ENCODE measurements at places on chromosomes 1 and 21.

DNA sequence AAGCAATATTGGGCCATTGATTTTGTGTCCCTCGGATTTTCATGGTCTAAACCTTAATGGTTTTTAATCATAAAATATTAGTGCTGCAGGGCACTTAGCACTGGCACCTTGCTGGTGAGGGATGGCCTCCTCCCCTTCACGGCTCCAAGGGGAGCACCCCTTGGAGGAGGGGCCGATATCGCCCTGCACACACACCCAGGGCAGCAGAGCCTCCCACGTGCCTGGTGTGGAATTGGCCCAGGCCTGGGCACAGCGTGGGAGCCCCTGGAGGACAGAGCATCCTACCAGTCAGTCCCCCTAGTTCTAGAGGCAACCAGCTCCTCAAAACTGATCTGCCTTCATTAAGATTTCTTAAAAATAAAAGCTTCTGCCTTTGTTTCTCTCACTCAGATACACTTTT lies 90.7 kb upstream of the CSF3R start:
- no peak overlapping the region for H3K27ac ChIP-seq
- no peaks in the 10 kb centered on the region for H3K36me3 ChIP-seq
- H3K4me1 ChIP-seq = peaks cover 28% of the 10 kb centered on the region
- H3K27me3 ChIP-seq = peaks cover 35% of the 10 kb centered on the region

DNA sequence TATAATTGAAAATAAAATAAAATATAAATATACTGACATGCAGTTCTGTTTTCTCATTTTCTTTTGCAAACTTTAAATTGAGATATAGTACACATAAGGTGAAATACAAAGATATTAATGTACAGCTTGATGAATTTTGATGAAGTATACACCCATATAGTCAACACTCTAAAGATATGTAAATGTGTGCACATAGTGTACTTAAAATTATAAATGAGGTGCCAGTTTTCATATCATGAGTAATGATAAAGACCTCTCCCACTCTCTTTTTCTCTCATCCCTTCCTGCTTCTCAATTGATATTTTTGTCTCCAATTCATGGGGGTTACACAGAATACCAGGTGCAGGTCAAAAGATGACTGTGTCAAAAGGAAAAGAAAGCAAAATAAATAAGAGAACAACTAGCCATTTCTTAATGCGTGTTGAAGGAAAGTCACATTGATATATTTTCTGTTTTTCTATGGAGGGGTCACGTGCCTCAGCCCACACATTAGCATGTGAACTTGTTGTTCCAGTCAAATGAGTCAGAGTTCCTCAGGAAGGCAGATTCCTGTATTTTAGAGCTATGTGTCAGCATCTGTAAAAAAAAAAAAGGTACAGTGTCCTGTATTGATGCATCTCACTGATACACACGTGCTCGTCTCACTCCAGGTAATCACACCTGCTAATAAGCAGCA lies 64.3 kb upstream of the HOOK1 start:
- peaks cover 34% of the 10 kb centered on the region for H3K4me1 ChIP-seq
- H3K27me3 ChIP-seq = no peaks in the 10 kb centered on the region
- H3K4me3 ChIP-seq = no peak overlapping the region
- H3K27ac ChIP-seq = no peak overlapping the region
- no peak for DNase-seq

- H3K27ac ChIP-seq = no peak overlapping the region
- no peak overlapping the region for H3K4me3 ChIP-seq
- DNase-seq = no peak
- H3K36me3 ChIP-seq = peaks cover 11% of the 10 kb centered on the region
- peaks cover 11% of the 10 kb centered on the region for H3K4me1 ChIP-seq
Observed at GRCh38 chr1:8911416-8912309, 33.2 kb upstream of the ENO1 start.

GRCh38 chr1:232176222-232176621 lies 453.7 kb downstream of the SIPA1L2 start:
- DNase-seq = no peak
- H3K27ac ChIP-seq = no peak overlapping the region
- H3K27me3 ChIP-seq = peaks cover 11% of the 10 kb centered on the region
- H3K4me1 ChIP-seq = peaks cover 36% of the 10 kb centered on the region
- H3K4me3 ChIP-seq = no peak overlapping the region
- no peaks in the 10 kb centered on the region for H3K36me3 ChIP-seq

GRCh38 chr21:24160528-24160927 lies 1446.8 kb downstream of the MRPL39 start:
- H3K4me3 ChIP-seq = no peak overlapping the region
- DNase-seq = no peak
- H3K4me1 ChIP-seq = no peaks in the 10 kb centered on the region
- H3K36me3 ChIP-seq = no peaks in the 10 kb centered on the region
- H3K27me3 ChIP-seq = peaks cover 2% of the 10 kb centered on the region
- no peak overlapping the region for H3K27ac ChIP-seq

DNA sequence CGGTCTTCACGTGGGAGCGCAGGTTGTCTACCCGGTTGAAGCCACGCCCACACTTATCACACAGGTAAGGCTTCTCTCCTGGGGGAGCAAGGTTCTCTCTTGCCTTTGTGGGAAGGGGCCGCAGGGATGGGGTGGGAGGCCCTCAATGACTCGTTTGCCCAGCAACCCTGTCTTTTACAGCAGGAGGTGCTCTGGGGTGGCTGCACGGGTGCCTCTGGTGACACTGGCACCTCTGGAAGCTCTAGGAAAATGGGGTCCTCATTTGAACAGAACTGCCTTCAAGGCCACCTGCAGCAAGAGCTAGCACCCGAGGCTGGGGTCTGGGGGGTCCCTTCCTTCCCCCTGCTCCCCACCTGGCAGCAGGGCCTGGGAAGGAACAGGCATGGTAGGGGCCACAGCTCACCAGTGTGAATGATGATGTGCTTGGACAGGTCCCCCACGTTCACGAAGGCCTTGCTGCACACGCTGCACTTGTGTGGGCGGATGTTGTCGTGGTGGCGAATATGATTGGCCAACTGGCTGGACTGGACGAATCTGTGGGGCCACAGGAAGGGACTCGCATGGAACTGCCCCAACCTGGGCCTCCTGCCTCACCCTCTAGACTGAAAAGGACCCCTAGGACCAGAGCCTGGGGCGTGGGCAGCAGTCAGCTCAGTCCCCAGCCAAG lies 33.1 kb downstream of the ZBTB17 start:
- no peak overlapping the region for H3K4me3 ChIP-seq
- no peaks in the 10 kb centered on the region for H3K27me3 ChIP-seq
- H3K27ac ChIP-seq = no peak overlapping the region
- peaks cover 10% of the 10 kb centered on the region for H3K4me1 ChIP-seq

DNA sequence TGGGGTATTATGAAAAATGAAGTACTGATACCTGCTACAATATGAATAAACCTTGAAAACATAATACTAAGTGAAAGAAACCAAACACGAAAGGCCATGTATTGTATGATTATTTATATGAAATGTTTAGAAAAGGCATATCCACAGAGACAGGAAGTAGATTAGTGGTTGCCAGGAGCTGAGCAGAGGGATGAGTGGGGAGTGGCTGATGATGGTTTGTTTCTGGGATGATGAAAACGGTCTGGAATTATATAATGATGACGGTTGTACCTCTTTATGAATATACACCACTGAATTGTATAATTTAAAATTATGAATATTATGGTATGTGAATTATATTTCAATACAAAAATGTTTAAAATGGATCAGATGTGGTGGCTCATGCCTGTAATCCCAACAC lies 63.8 kb upstream of the MPC2 start:
- peaks cover 47% of the 10 kb centered on the region for H3K36me3 ChIP-seq
- H3K4me1 ChIP-seq = no peaks in the 10 kb centered on the region
- DNase-seq = no peak
- H3K4me3 ChIP-seq = no peak overlapping the region
- H3K27me3 ChIP-seq = peaks cover 2% of the 10 kb centered on the region

- no peak overlapping the region for H3K4me3 ChIP-seq
- DNase-seq = no peak
- no peaks in the 10 kb centered on the region for H3K4me1 ChIP-seq
- H3K36me3 ChIP-seq = peaks cover 34% of the 10 kb centered on the region
- H3K27me3 ChIP-seq = no peaks in the 10 kb centered on the region
Observed at GRCh38 chr1:54046671-54047383, 6.2 kb downstream of the TMEM59 start.

GRCh38 chr1:205275133-205275532 lies 46.4 kb downstream of the NUAK2 start:
- H3K4me3 ChIP-seq = no peak overlapping the region
- H3K36me3 ChIP-seq = no peaks in the 10 kb centered on the region
- H3K27ac ChIP-seq = no peak overlapping the region
- H3K4me1 ChIP-seq = peaks cover 50% of the 10 kb centered on the region
- DNase-seq = no peak

DNA sequence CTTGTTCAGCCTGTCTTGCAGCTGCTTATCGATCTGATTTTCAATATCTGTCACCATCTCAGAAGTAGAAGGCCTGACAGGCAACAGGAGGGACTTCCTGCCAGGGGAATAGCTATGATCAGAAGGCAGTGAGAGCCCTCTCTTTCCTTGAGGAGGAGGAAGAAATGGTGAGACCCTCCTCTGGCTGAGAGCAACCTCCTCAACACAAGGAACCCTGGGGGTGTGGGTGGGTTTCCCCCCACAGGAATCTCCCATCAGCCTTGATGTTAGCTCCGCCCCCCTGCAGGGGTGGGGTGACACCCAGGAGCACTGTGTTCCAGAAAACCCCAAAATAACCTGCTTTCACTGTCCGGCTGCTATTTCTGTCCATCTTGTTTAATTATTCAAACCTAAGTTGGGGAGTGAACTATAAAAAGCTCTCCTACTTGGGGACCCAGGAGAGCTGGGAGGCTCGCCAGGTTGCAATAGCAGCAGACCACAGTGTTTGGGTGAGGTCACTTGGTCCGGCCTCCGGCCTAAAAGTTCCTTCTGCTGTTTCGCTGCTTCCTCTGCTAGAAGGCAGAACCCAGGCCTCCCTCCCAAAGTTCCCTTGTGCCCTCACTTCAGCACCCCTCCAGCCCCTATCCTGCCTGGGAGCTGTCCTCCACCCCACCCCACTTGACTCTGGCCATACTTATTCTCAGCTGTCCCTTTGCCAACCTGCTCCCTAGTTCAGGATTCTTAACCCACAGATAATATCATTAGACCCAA lies 7.8 kb upstream of the MEF2D start:
- H3K4me1 ChIP-seq = peaks cover 61% of the 10 kb centered on the region
- no peak overlapping the region for H3K27ac ChIP-seq
- H3K27me3 ChIP-seq = peaks cover 21% of the 10 kb centered on the region
- DNase-seq = no peak
- H3K4me3 ChIP-seq = no peak overlapping the region
- no peaks in the 10 kb centered on the region for H3K36me3 ChIP-seq

GRCh38 chr1:238487931-238488330 lies 597.2 kb upstream of the ZP4 start:
- H3K27ac ChIP-seq = no peak overlapping the region
- H3K27me3 ChIP-seq = peaks cover 5% of the 10 kb centered on the region
- peaks cover 27% of the 10 kb centered on the region for H3K4me1 ChIP-seq

DNA sequence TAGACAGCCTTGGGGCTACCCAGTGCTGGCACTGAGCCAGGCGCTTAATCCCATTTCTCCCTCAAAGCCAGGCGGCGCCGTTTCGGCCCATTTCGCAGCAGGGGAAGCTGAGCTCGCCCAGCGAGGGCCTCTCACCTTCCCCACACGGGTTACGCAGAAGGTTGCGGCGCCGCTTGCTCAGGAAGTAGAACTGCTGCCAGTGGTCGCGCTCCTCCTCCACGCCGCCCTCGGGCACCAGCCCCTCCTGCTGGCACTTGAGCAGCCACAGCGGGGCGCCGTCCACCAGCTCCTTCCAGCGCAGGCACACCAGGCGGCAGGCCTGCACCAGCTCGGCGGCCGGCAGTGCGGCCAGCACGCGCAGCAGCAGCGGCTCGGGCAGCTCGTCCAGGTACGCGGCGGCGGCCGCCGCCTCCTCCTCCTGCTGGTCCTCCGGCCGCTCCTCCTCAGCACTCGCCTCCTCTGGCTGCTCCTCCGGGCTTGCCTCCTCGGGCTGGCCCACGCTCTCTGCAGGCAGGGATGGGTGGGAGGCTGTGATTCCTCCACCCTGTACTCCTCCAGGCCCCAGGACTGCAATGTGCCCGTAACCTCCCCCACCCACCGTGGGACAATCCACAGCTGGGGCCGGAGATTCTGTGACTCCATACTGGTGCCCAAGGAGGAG lies 3.8 kb downstream of the FBXO2 start:
- peak overlapping the region; percentile 70 for H3K4me3 ChIP-seq
- H3K27ac ChIP-seq = no peak overlapping the region
- H3K27me3 ChIP-seq = peaks cover 82% of the 10 kb centered on the region
- peaks cover 23% of the 10 kb centered on the region for H3K4me1 ChIP-seq

DNA sequence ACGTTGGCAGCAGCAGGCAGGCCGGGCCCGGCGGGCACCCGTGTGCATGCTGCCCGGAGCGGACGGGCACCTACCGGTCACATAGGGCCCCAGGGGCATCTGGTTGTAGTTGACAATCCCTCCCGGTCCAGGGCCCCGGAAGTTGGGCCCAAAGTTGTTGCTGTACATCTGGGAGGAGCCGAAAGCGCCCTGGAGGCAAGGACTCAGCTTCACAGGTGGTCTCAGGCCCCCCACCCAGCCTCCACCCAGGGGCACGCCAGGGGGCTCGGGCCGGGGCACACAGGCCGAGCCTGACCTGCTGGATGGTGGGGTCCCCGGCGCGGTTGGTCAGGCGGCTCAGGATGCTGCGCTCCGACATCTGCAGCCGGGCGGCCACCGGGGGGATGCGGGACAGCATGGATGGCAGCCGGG lies 60.6 kb downstream of the KCNAB2 start:
- H3K27ac ChIP-seq = no peak overlapping the region
- peaks cover 2% of the 10 kb centered on the region for H3K4me1 ChIP-seq
- no peaks in the 10 kb centered on the region for H3K36me3 ChIP-seq
- DNase-seq = no peak

DNA sequence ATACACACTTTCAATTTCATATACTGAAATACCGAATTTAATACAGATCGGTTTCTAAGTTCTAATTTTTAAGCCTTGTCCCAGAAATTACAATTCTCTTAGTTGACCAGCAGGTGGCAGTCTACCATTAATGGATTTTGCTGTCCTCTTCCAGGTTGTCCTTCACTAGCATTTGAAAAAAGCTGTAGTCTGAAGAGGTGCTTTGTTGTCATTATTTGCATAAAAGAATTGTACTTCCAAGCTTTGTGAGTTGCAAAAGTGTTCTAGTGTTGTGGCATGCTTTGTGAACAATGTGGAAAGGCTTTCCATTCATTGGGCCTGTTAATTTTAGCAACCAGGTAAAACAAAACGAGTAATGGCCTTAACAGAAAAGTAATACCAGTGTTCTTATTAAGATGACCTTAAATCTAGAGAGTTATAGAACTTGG lies 193.6 kb downstream of the RPS6KC1 start:
- H3K4me1 ChIP-seq = peaks cover under 1% of the 10 kb centered on the region
- DNase-seq = peak; percentile 47
- H3K27me3 ChIP-seq = no peaks in the 10 kb centered on the region

DNA sequence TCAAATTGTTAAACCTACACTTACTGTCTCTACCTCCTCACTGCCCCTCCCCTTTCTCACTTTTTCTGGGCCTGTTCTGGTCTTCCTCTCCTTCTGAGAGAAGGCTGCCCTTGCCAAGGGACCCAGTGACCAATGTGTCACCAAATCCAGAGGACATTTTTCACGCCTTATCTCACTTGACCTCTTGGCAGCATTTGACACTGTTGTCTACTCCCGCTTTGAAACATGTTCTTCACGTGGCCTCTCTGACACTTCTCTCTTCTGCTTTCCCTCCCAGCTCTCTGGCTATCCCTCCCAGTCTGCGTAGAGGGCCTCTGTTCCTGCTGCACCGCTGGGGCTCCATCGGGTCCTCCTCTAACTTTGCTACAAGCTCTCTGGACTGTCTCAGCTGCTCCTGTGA lies 25.3 kb downstream of the KCNQ4 start:
- DNase-seq = no peak
- no peaks in the 10 kb centered on the region for H3K36me3 ChIP-seq
- peak overlapping the region; percentile 38 for H3K4me3 ChIP-seq
- peaks cover 62% of the 10 kb centered on the region for H3K4me1 ChIP-seq

GRCh38 chr1:97340951-97341350 lies 579.9 kb downstream of the DPYD start:
- no peaks in the 10 kb centered on the region for H3K27me3 ChIP-seq
- H3K27ac ChIP-seq = no peak overlapping the region
- no peaks in the 10 kb centered on the region for H3K36me3 ChIP-seq
- no peaks in the 10 kb centered on the region for H3K4me1 ChIP-seq
- no peak for DNase-seq
